Activated T-helper 1 cell treated with anti-CD3 and anti-CD28 coated beads, Interleukin-2, amount 50 U/mL, for 16 hours (primary cell): ENCODE measurements at places on chromosomes 1 and 21.

DNA sequence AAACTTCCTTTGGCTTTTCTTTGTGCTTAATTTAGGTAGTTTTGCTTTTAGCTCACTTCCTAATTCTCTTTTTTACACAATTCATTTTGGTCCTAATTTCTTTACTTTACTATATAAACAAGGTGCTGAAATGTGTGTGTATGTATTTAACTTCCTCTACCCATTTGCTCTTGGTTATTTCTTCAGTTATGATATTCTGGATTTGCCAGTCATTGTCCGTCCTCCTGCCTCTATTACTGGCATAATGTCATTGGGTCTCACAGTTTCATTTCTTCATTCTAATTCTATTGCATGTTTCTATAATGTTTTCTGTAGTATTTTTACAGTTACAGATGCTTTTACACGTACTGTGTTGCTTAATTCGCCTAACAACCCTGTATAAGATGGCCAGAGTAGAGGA is 96.2 kb downstream of the ZMYM4 start:
- no peak for DNase-seq

GRCh38 chr1:88890791-88891317 is 513 bp downstream of the GTF2B start:
- no peak for DNase-seq

DNA sequence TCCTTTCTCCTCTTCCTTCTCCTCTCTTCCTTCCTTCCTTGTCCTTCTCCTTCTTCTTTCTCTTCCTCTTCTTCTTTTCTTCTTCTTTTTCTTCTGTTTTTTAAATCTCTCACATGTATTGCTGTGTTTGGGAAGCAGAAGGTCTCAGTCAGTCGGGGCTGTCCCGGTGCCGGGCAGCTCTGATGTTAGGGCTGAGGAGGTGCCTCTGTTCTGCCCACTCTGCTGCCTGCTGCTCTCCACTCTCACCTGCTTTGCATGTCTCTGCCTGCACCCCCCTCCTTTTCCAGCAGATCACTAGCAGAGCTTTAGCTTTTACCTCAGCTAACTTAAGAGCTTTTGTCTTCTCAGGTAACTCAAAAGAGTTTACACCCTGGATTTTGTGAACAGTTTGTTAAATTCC is 276.6 kb downstream of the CHRM3 start:
- DNase-seq = no peak

DNA sequence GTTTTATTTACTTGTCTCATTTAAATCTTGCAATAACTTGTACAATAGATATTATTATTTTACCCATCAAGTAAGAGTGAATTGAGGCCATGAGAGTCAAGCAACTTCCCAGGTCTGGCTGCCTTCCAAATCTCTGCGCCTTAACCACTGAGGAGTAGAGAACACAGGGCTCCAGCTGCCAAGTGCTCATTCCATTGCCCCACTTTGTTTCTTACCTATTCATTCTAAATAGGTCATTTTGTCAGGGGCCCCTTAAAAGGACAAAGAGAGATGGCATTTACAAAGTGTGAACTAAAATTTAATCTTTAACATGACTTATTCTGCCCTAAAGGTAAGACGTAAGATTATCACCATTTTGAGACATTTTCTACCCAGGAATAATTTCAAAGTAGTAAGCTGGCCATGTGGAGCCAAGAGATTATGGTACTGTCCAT is 3.5 kb downstream of the PPP1R15B start:
- DNase-seq = no peak

DNA sequence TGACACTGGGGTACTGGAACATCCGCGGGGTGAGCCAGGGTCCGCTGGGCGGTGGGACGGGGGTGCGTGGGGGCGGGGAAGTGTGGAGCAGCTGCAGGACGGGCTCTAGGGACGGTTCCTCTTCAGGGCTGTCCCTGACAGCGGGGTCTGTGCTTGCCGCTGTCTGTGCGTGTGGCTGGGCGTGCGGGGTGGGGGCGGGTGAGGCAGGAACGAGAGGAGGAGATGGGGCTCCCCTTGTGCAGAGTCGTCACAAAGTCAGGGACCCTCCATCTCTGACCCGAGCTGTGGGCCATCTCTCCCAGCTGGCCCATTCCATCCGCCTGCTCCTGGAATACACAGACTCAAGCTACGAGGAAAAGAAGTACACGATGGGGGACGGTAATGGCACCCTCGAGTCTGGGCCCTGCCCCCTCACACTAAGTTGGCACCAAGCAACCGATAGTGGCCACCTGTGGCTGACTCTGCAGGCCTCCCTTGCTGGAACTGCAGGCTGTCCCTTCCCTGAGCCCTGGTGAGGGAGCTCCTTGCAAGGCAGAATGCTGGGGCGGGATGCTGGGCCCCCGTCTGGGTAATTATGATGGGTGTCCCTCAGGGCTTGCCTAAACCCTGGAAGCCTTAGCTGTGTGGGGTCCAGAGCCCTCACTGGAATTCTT is 392 bp downstream of the GSTM2 start:
- no peak for DNase-seq

DNA sequence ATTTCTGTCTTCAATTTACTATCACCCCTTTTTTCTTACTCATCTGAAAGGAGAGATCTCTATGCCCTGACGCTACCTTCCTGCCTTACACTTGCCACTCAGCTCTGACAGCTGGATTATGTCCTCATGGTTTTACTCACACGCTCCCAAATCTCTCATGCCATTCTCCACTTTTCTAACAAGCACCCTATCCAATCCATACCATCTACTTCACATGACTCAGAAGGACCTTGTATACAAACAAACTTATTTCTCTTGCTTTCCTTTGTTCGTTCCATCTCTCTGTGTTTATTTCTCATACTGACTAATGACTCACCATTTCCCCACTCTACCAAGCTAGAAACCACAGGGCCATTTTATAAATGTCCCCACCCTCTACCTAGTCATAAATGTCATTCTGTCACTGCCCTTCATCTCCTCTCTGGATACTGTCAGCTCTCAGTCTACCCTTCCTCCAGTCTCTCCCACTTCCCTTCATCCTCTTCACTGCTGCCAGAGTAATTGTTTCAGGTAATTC is 87.3 kb downstream of the USP24 start:
- DNase-seq = no peak

- DNase-seq = no peak
These were observed 55.7 kb downstream of the WNT9A start for GRCh38 chr1:227891955-227892488.

GRCh38 chr1:218480137-218480536 is 135.0 kb downstream of the TGFB2 start:
- DNase-seq = no peak

GRCh38 chr1:160407839-160408801 is 7.8 kb downstream of the VANGL2 start:
- DNase-seq = no peak

DNA sequence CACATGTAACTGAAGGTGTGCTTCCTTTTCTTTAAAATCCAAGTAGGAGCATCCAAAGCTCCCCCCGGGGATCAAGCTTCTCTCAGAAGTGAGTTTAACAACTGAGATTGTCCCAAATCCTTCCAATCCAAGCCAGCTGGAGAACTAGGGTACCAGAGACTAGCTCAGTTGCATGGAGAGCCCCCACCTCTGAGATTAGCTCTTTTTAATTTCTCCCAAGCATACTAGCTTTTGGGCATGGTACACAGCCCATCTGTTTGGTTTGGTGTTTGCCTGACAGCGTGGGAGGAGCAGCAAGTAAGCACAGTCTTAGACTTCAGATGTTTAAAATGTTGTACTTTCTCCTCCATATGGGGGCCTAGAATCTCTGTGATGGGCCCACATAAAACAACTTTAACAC is 142.8 kb downstream of the ASTN1 start:
- no peak for DNase-seq

DNA sequence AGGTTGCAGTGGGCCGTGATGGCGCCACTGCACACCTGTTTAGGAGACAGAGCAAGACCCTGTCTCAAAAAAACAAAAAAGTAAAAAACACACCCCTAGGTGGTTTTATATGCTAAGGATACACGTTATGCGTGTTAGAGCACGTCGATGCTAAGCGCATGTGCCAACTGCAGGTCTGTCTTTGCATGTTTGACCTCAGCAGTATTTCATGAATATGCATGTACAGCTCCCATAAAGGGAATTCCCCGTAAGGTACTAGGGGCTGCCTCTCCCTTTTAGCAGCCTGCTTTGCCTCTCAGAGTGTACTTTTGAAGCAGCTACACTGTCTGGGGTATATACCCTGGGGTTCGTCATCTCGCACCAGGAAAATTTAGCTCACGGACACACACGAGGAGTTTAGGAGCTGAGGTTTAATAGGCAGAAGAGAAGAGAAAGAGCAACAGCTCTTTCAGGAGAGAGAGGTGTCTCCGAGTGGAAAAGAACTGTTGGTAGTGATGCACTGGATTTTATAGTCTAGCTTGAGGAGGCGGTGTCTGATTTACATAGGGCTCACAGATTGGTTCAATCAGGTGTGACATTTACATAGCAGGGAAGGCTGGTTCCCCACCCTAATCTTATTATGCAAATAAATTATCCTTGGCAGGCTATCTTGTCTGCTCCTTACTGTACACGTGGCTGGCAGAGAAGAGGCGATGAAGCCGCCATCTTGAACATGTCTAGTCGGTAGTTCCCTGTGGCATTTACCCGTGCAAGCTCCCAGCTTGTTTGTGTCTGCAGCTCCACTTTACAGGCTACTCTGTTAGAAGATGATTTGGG is 4.2 kb upstream of the OTUD3 start:
- no peak for DNase-seq

- no peak for DNase-seq
These were observed 7.4 kb upstream of the MIXL1 start for GRCh38 chr1:226216056-226216455.

- DNase-seq = no peak
These were observed 39.8 kb downstream of the RIMS3 start for GRCh38 chr1:40625476-40626382.

DNA sequence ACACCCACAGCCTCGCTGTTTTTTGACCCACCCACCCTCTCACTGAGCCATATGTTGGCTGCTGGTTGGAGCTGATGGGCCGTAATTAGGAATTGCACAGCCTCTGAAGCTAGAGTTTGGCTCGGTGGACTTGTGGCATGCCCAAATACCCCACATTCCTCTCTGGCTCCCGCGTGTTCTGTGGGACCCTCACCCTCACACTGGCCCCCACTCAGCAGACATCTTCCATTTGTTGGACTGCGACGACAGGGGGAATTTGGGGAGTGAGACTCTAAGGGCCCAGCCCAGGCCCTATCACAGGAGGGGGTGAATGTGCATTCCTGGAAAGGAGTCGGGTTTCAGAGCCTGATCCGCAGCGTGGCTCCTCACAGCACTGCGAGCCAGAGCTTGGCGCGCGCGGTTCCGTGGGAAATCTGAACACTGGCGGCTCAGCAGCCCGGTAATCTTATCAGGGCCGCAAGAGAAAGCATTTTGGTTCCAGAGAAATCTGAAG is 5.2 kb downstream of the RCSD1 start:
- DNase-seq = no peak

DNA sequence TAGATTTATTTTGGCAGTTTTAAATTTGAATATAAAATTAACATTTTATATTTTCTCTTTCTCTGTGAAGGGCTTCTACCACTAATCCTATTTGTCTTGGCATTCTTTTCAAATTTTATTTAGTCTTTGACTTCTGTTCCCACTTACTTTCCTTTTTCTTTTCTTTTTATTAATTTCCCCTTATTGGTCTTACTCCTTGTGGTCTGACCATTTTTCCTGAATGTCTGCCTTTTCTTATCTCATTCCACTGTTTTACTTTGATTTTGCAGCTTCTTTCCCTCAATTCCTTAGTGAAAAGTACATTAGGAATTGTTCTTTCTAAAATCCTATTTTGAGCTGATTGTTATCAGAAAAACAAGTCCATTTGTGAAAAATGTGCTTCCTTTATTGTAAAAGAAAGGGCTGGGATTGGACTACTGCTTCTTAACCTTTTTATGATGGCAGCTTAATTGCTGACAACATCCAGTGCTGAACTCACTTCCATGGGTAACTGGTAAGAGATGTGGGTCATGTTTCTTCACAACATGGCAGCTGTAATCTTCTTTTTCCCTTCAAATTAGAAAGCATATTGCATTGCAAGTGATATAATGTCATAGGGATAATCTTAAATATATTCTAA is 284.6 kb downstream of the DNM3 start:
- DNase-seq = no peak

DNA sequence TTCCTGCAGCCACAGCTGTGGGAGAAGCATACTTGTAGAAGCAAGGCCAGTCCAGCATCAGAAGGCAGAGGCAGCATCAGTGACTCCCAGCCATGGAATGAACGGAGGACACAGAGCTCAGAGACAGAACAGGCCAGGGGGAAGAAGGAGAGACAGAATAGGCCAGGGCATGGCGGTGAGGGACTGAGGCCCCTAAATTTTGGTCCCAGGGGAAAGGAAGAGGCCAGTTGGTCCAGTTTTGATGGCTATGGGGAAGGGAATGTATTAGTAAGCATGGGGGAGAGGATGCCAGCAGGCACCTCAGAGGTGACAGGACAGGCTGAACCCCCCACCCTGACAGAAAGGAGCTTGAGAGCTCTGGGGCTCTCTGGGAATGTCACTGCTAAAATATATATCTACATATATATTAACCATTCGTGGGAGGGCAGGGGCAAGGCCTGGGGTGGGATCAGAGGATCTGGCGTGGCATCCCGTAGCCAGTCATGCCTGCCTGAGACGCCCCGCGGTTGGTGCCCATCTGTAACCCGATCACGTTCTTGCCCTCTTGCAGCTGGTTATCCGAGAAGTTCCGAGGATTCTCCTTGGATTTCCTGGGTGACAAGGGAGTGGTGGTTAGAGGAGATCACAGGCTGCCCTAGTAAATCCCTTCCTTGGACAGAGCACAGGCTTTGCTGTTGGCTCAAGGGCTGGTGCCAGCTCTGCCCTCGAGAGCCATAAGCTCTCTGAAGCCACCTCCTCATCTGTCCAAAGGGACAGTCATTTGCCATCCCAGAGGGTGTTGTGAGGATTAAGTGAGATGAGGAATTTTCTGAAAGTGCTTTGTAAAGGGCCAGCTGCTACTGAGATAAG is 6.7 kb downstream of the TAGLN2 start:
- DNase-seq = no peak

DNA sequence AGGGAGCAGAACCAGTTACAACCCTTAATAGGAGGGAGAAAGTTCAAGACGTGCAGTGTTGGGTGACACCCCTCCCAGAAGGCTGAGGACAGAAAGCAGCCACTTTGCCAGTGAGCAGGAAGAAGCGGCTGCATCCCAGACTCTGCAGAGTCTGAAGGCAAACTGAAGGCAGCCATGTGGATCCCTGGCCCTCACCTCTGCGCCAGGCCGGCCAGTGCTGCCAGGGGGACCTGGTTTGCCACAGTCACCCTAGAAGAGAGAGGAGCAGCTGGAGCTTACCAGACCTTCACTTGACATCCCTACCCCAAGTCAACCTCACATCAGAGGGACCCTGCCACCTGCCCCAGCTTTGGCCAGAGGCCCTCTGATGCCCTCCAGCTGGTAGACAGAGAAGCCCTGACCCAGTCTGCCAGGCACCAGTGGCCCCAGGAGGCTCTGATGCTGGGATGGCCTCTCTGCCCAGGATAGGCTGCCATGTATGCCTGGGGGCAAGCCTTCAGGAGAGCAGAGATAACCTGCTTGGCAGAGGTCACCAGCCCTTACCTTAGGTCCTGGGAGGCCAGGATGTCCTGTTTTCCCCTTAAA is 16.3 kb upstream of the PEF1 start:
- no peak for DNase-seq

DNA sequence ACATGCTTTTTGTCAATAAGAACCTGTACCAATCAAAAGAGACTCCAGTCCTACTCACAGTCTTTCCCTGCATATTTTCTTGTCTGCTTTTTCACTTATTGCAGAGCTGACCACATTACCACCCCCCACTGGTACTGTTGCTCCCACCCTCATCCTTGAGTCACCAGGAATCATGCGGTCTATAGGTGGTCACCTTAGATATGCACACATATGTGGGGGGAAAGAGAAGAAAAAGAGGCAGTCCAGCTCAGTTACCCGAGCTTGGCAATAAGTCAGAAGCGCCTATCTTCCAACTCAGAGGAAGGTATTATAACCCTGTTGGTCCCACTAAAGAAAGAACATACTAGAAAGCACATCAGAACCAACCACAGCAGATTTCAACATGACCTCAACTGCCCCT is 119.2 kb downstream of the SMYD2 start:
- DNase-seq = no peak
